Activated T-helper 1 cell treated with anti-CD3 and anti-CD28 coated beads, Interleukin-2, amount 50 U/mL, for 16 hours (primary cell): ENCODE measurements at places on chromosomes 7 and 10.

GRCh38 chr10:43735907-43736306 is 87.2 kb upstream of the ZNF32 start:
- DNase-seq = no peak

- DNase-seq = no peak
These were observed 295.4 kb upstream of the FZD8 start for GRCh38 chr10:35937546-35937945.

- no peak for DNase-seq
These were observed 33.5 kb downstream of the HTRA1 start for GRCh38 chr10:122494833-122495232.

DNA sequence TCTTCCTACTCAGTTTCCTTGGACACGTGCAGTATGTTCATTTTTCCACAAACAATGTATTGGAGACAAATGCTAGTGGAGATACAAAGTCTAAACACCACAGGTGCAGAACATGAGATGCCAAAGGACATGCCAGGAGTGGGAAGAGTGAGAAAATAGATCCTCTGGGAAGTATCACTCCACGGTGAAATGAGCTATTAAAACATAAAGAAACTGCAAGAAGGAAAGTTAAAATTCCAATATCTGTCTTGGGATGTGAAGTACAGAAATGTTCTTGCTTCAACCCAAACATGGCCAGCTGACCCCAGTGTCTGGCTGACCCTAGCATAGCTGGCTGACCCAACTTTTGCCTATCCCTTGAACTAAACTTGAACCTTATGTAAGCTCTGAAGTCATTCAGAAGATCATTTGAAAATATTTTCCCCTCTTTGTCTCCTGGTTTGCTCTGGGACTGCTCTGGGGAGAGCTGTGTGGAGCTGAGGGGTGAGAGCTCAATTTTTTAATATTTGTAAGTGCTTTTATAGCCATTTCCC is 59.5 kb downstream of the FZD1 start:
- no peak for DNase-seq

GRCh38 chr7:791519-791918 is 40.8 kb upstream of the SUN1 start:
- DNase-seq = no peak

DNA sequence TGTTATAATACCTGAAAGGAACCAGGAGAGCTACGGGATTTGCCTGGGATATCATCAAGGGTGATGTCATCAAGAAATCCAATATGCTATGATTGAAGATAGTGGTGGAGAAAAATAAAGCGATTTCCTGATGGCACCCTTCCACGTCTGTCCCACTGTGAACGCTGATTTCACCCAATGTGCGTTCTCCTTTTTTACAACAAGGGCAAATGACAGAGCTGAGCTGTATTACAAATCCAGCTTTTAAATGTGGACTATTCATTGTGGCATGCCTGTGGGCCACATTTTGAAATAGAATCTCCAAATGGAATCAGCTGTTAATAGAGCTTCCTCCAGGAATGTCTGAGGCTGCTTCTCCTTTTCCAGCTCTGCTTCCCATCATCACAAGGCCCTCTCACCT is 23.3 kb downstream of the SLC13A4 start:
- DNase-seq = no peak
